ENCODE measurements at places on chromosomes 3 and 15.
A peak's percentile ranks its signal among the peaks of the same experiment; 100 is the strongest.

GRCh38 chr3:19264424-19264823 is 116.1 kb downstream of the KCNH8 start:
- DNase-seq, result no peak

GRCh38 chr3:197749601-197750395 is at the start of gene FYTTD1:
Gene FYTTD1, plus strand, starts transcription at chr3:197749883. Its CDS starts 89 bp downstream, at chr3:197749972.
- peak; percentile 87 for DNase-seq

DNA sequence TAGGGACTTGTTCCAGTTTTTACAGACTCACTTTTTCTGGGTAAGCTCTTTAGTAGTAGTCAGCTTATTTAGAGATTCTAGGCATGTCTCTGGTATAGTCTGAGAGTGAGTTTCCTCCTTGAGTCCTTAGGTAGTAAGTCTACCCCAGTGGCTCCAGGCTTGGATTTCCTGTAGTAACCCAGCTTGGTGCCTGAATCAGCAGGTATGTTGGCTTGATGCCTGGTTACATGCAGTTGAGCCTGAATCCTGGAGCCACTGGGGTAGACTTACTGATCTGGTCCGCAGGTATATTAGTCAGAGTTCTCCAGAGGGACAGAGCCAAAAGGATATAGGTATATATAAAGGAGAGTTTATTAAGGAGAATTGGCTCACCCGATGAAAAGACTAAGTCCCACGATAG is 85.8 kb upstream of the RBMS3 start:
- DNase-seq, result no peak

- DNase-seq, result no peak
Measured at GRCh38 chr15:58167095-58167691, 29.0 kb downstream of the AQP9 start.

GRCh38 chr3:73752338-73752737 is 127.6 kb upstream of the PDZRN3 start:
- DNase-seq, result no peak

DNA sequence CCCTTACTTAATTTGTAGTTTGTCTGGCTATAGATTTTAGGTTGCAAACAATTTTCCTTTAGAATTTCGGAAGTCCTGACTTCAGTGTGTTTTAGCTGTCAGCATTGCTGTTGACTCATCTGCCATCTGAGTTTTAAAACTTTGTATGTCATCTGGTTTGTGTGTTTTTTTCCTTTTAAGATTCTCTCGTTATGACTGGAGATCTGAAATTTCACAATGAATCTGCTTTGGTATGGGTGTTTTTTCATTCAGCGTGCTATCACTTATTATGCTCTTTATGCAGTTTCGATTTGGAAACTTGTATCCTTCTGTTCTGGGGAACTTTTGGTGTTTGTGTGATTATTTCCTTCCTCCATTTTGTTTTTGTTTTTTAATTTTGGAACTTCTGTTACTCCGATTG is 53.7 kb upstream of the ZNF280D start:
- DNase-seq, result no peak

DNA sequence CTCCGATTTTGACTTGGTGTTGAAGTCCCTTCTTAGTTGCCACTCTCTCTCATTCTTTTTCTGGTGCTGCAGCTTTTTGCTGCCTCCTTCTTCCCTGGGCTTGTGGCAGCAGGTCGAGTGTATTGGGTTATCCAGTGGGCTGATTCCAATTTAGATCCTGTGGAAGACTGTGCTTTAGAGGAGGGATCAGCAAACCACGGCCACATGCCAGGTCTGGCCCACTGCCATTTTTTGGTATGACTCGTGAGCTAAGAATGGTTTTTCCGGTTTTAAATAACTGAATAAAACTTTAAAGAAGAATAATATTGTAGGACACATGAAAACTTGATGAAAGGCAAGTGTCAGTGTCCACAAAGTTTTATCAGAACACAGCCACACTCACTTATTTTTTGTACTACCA is 330.5 kb downstream of the ROBO2 start:
- no peak for DNase-seq

DNA sequence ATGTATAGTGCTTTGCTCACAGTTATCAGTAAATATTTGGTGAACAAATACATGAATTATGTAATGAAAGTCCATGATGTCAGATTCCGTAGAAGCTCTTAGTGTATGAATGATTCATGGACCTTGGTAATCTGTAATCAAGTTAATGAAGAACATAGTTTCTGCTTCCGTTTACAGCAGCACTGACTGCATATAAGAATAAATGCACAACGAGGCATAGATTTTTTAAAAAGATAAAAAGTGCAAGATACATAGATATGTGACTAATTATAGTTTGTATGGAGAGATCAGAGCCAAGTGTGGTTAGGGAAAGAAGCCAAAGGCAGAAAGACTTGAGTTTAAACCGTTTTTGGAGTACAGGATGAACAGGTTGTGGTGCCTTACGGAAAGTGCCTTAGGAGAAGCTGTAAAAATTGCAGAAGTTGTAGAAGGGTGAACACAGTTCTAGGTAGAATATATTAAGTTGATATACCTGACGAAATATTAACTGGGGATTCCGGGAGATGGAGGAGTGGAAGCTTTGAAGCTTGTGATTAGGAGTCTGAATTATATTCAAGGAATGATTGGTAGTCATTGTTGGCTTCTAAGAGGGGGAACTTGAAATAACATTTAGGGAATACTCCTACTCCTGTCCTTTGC is 293.1 kb downstream of the NLGN1 start:
- DNase-seq, result no peak

DNA sequence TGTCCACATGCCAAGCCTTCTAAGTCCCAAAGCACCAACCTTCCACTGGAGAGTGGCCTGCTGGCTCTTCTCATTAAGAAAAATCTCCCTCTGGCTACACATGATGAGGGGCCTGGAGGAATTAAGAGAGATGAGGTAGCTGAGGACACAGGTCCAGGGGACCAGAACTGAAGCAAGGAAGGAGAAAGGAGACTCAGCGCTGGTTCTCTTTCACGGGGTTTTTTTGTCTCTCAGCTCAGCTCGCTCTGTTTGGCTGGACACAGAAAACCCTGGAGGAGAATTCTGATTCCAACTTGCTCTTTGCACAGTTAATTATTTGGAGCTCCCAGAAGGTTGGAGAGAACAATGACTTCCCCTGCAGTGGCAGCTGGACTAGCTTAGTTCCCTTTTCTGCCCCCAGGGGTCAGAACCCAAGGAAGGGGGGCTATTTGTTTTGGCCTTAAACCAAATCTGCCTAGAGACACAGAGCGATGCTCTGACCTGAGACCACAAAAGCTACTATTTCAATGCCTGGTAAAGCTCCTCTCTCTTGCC is 507.6 kb downstream of the FHIT start:
- peak; percentile 76 for DNase-seq

DNA sequence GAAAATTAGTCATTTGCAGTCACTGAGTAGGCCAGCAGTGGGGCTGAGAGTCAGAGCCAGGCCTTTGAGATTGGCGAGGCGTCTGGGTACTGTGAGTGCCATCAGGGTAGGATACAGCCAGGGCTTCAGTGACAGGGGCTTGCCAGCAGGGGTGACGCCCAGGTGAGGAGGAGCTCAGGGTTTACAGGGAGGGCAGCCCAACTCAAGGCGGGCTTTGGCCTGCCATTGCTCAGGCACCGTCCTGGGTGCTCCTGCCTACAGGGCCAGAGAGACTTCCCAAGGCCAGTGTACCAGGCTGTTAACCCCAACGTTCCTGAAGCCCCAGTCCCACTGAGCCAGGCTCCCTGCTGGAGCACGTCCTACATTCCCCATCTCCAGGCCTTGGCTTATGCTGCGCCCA is 152.0 kb downstream of the FBLN2 start:
- no peak for DNase-seq

GRCh38 chr3:149610351-149611105 is 47.3 kb downstream of the WWTR1 start:
- no peak for DNase-seq

DNA sequence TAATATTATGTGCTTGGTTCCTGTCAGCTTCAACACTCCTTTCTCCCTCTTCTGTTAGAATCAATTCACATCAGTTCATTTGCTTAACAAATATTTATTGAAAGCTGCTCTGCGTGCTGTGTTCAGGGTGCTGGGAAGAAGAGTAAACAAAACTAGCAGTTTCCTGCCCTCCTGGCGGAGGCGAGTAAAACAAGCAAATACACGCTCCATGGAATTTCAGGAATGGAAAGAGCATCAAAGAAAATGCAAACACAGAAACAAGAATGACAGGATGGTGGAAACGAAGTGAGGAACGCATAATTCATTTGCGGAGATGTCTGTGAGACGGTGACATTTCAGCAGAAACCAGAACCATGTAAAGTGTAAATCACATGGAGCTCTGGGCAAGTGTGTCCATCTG is 49.4 kb upstream of the SPTSSB start:
- no peak for DNase-seq

DNA sequence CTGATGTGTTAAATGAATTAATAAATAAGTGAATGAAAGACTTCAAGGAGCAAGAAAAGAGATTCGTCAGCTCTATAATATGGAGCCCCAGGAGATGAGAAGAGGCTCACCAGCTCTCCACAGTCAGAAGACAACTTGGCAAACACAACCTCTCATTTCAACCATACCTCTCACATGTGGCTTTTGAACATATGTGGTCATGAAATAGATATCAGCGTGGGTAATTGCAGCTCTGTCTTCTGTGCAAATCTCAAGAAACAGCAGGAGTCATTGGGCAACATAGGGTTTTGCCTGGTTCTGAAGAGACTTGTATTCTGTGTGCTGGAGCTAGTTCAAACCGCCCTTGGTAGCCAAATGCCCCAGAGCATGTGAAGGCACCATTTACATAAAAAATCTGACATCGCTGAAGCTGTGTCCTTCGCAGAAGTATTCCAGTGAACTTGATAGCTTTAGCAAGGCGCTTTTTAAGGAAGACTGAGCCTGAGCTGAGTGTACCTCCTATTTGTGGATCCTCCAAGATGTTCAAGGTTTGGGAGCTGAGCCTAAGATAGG is 8.4 kb downstream of the CX3CR1 start:
- no peak for DNase-seq

DNA sequence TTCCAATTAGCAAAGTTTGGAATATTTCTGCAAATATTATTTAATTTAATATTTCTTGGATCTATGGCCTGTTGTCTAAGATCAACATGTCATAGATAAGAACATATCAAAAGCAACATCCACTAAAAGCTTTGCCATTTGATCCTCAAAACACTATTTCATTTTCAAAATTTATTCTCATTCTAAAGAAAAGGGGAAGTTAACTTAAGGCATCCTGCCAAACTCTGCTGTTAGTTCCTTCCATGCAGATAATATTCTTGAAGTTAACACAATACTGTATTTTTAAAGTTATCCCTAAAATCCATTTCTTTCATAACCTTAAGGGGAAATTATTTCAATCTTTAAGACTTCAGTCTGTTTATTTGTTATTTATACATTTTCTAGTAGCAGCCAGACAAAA is 28.2 kb upstream of the GBE1 start:
- DNase-seq, result no peak
